ENCODE measurements at places on chromosomes 5 and 9. TPM values are rescaled to one million over a fixed set of nuclear protein-coding genes. Genes with fewer than 3 reads are reported as not detected.

The RMRP gene
- 7,542 TPM for total RNA-seq

The TRAF1 gene
- 0.42 TPM for total RNA-seq

The SPTLC1 gene
- 83.0 TPM for total RNA-seq

The SLC27A6 gene
- total RNA-seq = 0.35 TPM

The CAMSAP1 gene
- 38.4 TPM for total RNA-seq

The OR1Q1 gene
- not detected for total RNA-seq

The GRIN1 gene
- 0.42 TPM for total RNA-seq

The TRPM6 gene
- total RNA-seq = 0.14 TPM

The GBA2 gene
- 22.4 TPM for total RNA-seq

The INSYN2B gene
- 1.9 TPM for total RNA-seq

The SLC28A3 gene
- total RNA-seq = 1.6 TPM

The CDH6 gene
- 11.3 TPM for total RNA-seq

The ALDH1A1 gene
- total RNA-seq = 3.1 TPM

The CNTNAP3B gene
- total RNA-seq = 3.7 TPM

The CATSPER3 gene
- not detected for total RNA-seq

The PDLIM4 gene
- total RNA-seq = 61.7 TPM

The RNF180 gene
- total RNA-seq = 1.9 TPM

The ANKRD18A gene
- 0.98 TPM for total RNA-seq

The PCDHGA1 gene
- 0.28 TPM for total RNA-seq

The ECSCR gene
- total RNA-seq = not detected

The MINAR2 gene
- total RNA-seq = not detected

The PPP1R2B gene
- not detected for total RNA-seq

The THOC3 gene
- total RNA-seq = 146 TPM

The BTF3 gene
- 682 TPM for total RNA-seq

The PCDHA6 gene
- not detected for total RNA-seq

The EPB41L4B gene
- 17.4 TPM for total RNA-seq
